ENCODE measurements at places on chromosomes 16 and 17.

DNA sequence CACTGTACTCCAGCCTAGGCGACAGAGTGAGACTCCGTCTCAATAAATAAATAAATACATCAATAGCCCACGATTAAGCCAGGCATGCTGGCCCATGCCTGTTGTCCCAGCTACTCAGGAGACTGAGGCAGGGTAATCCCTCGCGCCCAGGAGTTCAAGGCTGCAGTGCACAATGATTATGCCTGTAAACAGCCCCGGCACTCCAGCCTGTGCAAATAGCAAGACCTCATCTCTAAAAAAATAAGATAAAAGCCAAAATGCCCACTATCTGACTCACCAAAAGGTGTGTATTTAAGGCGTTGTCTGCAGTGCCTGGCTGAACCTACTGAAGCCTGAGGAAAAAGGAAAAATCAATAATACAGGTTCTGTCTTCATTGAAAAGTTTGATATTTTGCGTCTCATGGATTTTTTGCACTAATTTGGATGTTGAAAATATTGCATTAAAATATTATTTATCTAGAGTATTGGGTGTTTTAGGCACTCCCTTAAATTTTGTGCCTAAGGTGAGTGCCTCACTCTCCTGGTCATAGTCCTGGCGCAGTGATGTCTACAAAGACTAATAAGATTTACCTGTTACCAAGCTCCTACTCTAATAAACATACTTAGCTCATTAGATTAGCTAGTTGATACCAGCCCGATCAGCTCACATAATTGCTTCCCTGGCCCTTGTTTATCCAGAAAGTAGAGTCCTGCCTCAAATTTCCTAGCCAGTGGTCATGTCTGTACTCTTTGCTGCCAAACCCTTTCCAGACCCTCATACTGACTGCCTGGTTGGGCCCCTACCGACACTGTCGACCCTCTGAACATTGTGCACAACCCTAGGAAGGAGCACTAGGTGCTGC, 24.7 kb upstream of the TOB1 start:
- no peak for DNase-seq

GRCh38 chr17:16900288-16900882, 71.5 kb downstream of the TNFRSF13B start:
- DNase-seq, result no peak

- no peak for DNase-seq
These were observed 220.9 kb downstream of the ZNF423 start for GRCh38 chr16:49635009-49635350.

DNA sequence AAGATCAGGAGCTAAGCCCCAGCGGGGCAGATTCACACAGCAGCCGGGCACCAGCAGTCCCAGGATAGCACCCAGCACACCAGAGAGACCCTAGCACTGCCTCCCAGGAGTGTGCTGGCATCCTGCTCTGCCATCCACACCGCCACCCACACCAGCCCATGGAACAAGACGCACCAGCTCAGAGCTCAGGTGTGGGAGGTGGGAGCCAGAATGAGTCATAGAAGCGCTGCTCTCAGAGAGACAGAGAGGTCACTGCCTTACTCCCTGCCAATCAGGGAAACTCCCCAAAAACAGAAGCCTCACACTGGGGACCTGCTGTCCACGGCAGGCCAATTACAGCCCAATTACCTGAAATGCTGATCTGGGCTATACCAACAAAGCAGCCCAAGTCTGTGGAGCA, 64.9 kb downstream of the CDYL2 start:
- no peak for DNase-seq

DNA sequence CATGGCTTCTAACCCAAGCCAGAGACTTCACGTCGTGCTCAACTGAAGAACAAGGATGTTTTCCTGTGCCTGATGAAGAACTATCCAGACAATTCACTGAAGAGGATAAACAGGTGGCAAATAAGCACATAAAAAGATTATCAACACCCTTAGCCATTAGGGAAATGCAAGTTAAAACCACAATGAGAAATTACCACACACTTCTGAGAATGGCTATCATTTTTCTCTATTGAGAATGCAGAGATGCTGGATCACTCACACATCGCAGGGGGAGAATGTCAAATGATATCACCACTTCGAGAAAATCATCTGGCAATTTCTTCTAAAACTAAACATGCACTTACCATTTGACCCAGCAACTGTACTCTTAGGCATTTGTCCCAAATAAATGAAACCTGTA, 162.8 kb downstream of the IRX3 start:
- DNase-seq, result no peak

DNA sequence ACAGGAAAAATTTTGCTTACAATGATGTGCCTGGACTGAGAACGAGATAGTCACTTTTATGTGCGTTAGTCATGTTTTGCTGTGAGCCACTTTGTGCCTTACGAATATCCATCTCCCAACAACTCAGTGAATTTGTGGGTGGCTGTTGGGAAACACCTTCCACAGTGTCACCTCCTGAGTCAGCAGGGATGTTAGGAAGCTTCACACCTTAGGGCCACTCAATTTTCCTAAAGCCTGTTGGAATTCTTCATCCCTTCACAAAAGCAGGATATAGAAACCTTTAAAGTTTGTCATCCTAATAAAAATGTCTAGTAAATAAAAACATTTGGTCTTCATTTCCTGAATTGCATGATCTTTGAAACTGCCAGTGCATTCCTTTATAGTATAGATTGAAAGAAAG, 4.3 kb upstream of the KRTAP3-1 start:
- no peak for DNase-seq

DNA sequence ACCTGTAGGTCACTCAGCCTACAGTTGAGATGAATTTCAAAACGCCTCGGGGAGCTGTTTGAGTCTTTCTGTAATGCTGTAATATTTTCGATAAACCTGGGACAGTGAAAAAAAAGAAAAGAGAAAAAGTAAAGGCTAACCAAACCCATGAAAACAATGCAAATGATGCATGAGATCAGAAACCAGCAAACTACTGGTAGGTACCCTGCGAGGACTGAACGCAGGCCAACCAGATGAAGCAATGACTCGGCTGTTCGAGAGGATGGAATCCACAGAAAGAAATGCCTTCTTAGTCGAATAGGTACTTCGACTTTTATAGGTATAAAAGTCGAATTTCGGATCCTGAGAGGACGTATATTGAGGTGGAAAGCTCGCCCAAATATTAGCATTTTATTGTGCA, 509 bp upstream of the ATAD5 start:
- DNase-seq, result no peak

DNA sequence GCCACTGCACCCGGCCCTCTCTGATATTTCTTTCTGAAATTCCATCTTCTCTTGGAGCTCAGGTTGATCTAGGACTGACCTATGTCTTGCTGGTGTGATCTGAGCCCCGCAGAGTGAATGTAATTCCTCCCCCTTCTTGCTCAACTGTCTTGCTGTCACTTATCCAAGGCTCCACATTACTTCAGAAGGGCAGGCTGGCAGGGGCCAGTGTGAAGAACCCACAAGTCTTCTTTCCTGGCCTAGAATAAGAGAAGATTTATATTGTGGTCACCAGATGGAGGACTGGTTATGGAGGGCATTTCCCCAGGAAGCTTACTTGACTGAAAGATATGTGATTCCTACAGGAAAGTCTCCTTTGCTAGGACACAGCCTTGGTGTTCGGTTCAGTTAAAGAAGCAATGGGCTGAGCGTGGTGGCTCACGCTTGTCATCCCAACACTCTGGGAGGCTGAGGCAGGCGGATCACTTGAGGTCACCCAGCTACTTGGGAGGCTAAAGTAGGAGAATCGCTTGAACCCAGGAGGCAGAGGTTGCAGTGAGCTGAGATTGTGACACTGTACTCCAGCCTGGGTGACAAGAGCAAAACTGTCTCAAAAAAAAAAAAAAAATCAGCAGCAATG, 13.4 kb downstream of the ITGAL start:
- DNase-seq, result no peak
